ENCODE measurements at places on chromosomes 5 and 9.

- no peak for DNase-seq
These were observed 28.2 kb downstream of the ASS1 start for GRCh38 chr9:130473009-130473408.

- DNase-seq: no peak
These were observed 48.9 kb downstream of the RASEF start for GRCh38 chr9:83013867-83014605.

DNA sequence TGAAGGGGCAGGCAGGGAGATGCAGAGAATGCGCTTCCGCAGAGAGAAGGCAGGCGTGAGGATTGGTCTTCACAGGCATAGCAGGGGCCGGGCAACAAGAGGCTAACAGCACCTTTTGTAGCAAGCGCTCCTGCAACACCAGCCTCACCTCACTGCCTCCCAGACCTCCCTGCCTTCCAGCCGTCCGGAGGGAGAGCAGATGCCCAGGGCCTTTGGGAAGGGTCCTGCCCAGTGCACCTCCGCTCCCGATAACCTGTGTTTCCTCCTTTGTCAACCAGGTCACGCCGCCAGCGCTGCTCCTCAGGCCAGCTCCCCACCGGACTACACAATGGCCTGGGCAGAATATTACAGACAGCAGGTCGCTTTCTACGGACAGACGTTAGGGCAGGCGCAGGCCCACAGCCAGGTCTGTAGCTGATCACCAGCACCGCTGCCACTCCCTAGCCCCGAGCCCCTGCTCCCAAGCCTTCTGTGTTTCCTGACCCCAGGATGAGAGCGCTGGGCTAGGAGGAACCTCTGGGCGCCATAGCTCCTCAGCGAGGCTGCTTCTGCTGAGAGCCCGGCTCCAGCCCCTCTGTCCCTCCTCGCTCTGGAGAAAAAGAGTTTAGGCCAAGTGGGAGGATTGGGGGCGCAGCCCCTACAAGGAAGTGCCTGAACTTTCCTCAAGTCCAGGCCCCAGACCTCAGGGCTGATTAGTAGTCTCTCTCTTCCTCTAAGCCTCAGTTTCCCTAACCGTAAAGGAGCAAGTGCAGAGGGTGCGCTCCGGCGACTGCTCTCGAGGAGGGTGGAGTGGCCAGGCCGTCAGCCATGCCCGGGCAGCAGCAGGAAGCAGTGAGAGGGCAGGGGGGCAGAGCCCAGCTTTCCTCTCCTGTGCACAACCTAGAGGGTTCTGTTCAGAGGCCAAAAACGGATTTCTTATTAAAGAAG, 28.4 kb upstream of the PRDM12 start:
- no peak for DNase-seq

- no peak for DNase-seq
These were observed 580 bp upstream of the DUSP1 start for GRCh38 chr5:172771439-172772111.

DNA sequence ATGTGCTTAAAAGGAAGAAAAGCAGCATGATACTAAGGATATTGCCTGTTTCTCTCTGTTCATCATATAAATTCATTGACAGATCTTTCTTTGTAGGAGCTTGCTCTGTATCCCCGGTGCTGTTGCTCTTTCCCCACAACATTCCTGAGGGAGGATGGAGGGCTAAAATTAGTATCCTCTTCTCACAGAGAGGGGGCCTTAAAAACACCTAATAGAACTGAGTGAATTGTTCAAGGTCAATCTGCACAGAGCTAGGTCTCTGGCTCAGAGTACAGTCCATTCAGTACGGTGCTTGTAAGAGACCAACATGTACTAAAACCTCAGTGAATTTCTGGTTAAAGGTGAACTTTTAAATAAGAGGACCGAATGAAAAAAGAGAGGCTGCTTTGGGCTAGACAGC, 88.7 kb downstream of the PALM2AKAP2 start:
- DNase-seq: no peak

- peak; percentile 92 for DNase-seq
These were observed 80.2 kb upstream of the IER5L start for GRCh38 chr9:129258124-129258822.

- no peak for DNase-seq
These were observed 179.3 kb downstream of the ALDH1A1 start for GRCh38 chr9:72773570-72773969.

DNA sequence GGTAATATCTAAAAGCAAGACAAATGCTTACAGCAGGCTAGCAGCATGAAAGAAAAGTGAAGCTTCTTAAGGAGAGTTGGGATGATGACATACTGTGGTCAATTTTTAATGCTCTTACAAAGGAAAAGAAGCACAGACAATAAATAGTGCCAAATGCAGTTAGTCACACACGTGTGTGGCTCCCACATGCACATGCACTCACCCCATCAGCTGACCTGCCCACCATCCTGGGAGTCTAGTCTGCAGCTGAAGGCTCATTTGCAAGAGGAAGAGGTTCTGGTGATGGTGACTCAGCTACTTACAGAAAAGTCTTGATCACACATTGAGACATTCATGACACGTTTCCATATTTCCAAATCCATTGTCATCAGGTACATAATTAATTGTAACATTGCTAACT, 129.3 kb downstream of the MRPL36 start:
- DNase-seq: peak; percentile 30

- DNase-seq: no peak
These were observed 12.1 kb downstream of the ADAM19 start for GRCh38 chr5:157563373-157563928.

DNA sequence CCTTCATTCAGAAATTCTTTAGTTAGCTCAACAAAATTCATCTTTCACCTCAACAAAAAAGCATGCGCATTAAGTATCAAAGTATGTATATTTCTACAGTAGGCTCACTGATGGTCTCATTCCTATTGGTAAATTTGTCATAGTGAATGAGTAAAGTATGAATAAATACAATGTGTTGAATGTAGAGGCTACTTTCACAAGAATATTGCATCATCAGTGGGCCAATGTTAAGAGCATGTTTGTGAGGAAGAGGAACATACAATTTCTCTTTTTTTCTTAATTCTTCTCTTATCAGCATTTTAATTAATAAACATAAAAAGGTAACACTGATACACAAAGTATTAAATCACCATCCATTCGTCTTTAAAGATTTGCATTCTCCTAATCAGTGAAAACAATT, 505.1 kb downstream of the CETN3 start:
- no peak for DNase-seq

- DNase-seq: no peak
These were observed 85.8 kb downstream of the LPAR1 start for GRCh38 chr9:110952540-110952859.

GRCh38 chr5:139745800-139746690, 49.6 kb upstream of the PSD2 start:
- peak; percentile 58 for DNase-seq

- no peak for DNase-seq
These were observed 34.1 kb upstream of the EFNA5 start for GRCh38 chr5:107704681-107705401.

GRCh38 chr9:83304686-83305085, 233.5 kb downstream of the FRMD3 start:
- DNase-seq: no peak

DNA sequence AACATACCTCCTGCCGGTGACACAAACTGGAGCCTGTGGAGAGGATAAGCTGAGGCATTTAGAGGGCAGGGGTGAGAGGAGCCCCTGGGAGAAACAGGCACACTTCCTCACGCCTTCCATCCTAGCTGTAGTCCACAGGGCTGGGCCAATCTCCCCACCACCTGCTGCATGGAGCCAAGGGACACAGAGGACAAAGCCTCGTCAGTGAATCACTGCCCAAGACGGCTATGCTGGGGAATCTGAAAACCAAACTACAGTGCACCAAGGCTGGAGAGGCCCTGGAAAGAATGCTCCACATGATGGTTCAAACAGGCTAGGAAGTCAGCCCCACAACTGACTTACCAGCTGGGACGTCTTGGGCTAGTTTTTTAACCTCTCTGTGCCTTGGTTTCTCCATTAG, 57.0 kb downstream of the SHB start:
- no peak for DNase-seq

DNA sequence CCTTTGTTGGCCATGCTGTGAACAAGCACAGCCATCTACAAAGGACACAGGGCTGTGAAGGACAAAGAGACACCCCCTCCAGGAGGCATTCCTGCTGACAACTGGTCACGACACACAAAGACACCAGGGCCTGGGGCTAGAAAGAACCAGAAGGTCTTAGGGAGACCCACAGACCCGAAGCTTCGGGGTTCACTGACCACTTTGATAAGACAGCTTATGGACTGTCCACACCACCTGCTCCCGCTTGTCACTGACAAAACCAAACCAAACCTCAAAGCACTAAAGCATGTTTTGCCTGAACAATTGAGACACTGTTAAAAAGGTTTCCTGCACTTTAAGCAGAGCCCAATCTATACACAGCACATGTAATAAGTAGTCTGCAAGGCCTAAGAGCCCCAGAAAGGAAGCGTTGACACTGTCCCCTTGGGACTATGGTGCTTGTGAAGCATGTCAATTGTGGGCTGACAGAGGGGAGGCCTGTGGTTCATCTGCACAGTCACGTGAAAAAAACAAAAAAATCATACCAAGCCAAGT, 185.0 kb downstream of the GAPVD1 start:
- no peak for DNase-seq

- no peak for DNase-seq
These were observed 4.4 kb upstream of the DAB2IP start for GRCh38 chr9:121646992-121647391.

GRCh38 chr5:131382407-131383395, 118.8 kb downstream of the CDC42SE2 start:
- DNase-seq: no peak

- DNase-seq: no peak
These were observed 141.1 kb downstream of the ENC1 start for GRCh38 chr5:74499256-74500050.

DNA sequence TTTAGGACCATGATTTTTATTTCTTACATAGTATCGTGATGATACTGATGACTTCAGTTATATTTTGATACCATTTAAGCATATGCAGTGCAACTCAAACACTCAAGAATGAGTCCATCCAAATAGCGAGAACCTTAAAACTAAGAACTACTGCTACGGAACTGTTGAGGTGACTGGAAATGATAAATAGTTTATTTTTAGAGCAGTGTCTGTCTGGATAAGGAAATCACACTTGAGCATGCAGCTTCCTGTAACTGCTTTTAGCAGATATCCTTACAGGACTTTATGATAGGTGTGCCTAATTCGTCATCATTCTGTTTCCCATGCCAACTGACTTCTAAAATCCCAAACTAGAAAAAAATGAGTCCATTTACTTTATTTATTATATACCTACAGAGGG, 85.5 kb downstream of the ADGRV1 start:
- DNase-seq: no peak

DNA sequence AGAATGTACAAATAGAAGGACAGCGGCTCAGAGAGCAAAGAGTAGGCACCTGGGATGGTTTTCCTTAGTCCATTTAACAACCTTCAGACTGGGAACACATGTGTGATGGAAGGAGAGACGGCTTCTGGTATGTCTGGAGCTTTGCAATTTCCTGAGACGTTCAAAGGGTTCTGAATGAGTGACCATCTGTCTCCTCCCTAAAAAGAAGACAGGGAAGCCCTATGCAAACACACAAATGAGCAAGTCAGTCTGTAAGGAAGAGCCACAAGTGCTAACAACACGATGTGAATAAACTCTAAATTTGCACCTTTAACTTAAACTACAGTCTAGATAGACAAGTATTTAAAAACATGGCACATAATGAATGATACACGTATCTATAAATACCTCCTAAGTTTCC, 391.0 kb downstream of the ICE1 start:
- DNase-seq: no peak

DNA sequence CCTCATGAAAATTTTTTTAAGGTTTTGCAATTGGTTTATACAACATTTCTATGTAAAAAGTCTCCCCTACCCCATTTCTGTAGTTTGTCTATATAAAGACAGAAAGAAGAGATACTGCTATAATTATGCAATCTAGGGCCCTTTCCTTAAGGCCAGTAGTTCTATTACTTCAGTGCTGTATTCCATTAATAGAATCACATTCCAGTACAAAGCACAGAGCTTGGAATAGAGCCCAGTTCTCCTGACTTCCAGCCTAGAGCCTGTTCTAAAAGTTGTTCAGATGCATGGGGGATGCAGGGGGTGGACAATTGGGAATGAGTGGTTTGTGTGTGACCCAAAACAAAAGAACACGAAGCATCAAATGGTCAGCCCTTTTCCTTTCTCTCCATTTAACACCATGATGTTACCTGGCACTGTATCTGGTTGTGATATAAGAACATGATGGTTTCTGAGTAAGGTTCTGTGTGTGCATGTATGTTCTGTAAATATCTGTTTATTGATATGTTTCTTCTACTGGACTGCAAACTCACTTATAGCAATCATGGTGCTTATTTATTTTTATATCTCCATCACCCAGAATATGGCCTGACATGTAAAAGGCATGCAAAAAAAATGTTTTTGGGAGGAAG, 8.2 kb upstream of the GRAMD2B start:
- DNase-seq: no peak

GRCh38 chr5:134247428-134248224, 21.8 kb upstream of the PPP2CA start:
- no peak for DNase-seq

- DNase-seq: no peak
These were observed 56.3 kb downstream of the SEMA4D start for GRCh38 chr9:89441655-89441970.

DNA sequence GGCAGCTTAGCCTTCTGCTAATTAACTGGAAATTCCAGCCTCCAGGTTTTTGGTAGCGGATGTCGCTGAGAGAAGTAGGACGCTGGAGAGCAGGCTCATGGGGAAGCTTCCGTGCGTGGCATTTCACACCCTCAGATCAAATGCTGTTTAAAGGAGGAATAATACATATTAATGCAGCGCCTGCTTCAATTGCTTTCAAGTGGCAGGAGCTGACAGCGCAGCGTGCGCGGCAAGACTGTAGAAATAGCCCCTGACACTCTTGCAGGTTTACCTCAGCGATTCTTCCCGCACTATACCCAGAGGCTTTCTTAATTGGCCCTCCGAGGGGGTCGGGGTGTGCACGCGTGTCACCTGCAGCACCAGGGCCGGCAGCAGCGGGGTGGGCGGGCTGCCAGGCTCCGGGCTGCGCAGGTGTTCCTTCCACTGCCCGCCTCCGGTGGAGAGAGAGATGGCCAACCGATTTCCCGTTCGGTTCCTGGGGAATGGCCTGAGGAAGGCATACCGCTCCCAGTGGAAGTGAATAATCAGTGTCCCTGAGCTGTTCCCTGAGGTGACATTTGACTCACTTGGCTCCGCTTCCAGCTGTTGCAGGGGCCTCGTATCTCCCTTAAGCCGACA, 427.9 kb downstream of the KCTD16 start:
- DNase-seq: no peak

DNA sequence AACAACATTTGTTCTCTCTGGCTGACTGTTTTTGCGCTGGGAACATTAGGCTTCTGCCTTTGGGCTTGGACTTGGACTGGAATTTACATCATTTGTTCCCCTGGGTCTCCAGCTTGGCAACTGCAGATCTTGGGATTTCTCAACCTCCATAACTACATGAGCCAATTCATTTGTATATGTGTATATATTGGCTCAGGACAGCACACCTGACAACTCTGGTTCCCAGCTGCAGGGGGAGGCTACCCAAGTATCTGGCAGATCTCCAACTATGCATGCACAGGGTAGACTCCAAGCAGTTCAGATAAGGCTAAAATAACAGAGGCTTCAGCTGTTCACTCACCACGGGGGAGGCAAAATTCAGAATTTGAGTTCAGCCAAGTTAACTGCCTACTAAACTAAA, 31.6 kb upstream of the F2RL1 start:
- DNase-seq: no peak

All from activated T-cell treated with anti-CD3 and anti-CD28 coated beads, Interleukin-2, amount 50 U/mL, for 24 hours (primary cell).